ENCODE measurements at places on chromosomes 7 and 10.

GRCh38 chr7:3585826-3586225 lies 284.8 kb downstream of the SDK1 start:
- DNase-seq, result no peak

GRCh38 chr10:62044566-62044965 lies 143.1 kb downstream of the ARID5B start:
- DNase-seq, result no peak

DNA sequence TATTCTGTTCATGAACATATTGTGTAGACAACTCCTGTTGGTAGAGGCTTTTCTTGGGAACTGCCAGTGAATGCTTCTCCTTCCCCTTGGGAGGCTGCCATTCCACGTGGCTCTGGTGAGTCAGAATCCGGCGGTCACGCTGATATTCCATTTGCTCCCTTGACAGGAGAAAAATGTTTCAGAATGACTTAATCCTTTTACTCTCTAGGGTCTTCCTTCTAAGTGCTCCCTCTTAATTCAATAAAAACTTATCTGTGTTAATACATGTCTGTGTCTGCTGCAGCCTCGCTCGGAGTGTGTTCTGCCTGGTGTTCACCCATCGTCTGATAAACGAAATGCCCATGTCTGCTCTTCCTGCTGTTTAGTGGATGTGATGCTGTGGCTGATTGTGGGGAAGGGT lies 278.6 kb downstream of the ARHGAP12 start:
- DNase-seq, result no peak

DNA sequence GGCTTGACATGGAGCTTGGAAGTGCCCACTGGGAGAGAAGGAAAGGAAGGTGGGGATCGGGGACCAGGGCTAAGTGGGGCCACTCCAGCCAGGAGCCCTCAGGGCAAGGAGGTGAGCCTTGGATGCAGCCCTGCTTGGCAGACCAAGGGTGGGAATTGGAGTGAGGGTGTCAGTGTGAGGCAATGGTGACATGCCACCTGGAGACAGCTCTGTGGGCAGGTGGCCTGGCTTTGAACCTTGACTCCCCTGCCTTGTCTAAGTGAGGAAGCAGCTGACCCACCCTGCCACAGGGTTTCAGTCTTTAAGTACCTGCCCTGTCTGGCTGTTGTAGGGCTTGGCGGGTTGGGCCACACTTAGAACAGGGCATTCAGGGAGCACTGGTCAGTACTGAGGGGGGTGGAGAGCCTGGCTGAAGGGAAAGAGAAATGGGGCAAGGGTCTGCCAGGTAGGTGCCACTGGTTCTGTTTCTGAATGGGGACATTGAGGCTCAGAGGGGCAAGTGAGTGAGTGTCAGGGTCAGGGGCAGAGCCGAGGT lies 4.8 kb downstream of the RAMP3 start:
- no peak for DNase-seq

DNA sequence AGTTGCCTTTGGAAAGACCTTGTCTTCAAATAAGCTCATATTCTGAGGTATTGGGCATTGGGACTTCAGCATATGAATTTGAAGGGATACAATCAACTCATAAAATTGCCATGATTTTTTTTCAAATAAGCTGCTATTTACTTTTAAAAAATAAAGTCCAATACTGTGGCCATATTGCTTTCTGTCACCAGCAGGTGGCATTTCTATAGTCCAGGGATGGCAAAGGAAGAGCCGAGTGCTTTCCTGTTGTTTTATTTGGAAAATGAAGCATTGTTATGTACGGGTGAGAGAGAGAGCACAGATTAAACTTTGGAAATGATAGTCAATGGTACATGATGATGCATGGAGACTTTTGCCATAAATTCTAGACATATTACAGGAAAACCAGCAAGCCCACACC lies 104.1 kb upstream of the DPP6 start:
- DNase-seq, result no peak

- DNase-seq, result no peak
Observed at GRCh38 chr7:27132978-27133377, 2.4 kb upstream of the HOXA4 start.

GRCh38 chr7:68529221-68529620 lies 1069.1 kb upstream of the AUTS2 start:
- no peak for DNase-seq

- DNase-seq, result no peak
Observed at GRCh38 chr7:148144827-148145226, 445.7 kb upstream of the C7orf33 start.

GRCh38 chr7:1055956-1056784 lies 11.8 kb downstream of the GPR146 start:
- no peak for DNase-seq

- no peak for DNase-seq
Observed at GRCh38 chr7:30322271-30323005, 38.0 kb downstream of the ZNRF2 start.

- no peak for DNase-seq
Observed at GRCh38 chr7:4209126-4209525, 473.0 kb upstream of the FOXK1 start.

DNA sequence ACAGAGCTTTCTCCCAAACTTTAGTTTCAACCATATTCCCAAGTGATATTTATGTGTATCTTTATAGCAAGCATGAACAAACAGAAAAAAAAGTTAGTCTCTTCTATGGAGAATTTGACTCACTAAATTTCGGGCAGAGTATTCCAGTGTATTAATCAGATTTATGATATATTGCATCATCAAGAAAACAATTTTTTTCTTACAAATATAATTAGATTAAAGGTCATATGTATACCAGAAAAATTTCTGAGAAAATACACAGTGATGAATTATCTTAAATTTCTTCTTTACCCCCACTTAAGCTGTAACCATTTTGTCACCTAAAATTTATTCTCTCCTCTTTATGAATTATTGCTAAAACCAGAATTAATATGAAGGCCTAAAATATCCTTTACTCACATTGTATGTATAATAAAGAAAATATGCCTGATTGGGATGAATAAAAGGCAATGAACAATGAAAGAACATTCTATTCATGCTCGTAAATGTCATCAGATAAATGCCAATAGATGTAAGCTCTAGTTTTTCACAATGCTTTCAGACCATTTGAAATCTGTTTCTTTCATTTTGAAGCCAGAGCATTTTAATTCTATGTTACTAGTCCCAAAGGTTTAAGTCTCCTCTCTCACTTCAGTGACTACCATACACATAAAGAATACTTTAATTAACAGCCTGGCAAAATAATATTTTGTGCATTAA lies 192.1 kb downstream of the HGF start:
- DNase-seq, result no peak

DNA sequence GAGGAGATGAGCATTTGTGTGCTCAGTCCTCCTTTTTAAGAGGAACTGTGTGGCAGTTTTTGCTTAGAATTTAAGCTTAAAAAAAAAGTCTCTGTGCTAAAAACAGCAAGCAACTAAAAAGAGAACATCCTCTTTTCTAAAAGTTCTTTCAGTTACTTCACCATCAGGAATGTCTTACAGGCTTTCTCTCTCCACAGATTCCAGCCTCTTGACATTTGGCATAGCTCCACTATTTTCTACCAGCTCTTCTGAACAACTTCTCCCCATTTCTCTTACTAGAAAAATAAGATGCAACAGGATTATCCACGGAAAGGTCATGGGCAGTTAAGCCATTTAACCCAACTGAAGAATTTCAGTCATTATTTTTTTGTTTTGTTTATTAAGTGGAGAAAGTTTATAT lies 13.2 kb downstream of the PCLO start:
- no peak for DNase-seq

DNA sequence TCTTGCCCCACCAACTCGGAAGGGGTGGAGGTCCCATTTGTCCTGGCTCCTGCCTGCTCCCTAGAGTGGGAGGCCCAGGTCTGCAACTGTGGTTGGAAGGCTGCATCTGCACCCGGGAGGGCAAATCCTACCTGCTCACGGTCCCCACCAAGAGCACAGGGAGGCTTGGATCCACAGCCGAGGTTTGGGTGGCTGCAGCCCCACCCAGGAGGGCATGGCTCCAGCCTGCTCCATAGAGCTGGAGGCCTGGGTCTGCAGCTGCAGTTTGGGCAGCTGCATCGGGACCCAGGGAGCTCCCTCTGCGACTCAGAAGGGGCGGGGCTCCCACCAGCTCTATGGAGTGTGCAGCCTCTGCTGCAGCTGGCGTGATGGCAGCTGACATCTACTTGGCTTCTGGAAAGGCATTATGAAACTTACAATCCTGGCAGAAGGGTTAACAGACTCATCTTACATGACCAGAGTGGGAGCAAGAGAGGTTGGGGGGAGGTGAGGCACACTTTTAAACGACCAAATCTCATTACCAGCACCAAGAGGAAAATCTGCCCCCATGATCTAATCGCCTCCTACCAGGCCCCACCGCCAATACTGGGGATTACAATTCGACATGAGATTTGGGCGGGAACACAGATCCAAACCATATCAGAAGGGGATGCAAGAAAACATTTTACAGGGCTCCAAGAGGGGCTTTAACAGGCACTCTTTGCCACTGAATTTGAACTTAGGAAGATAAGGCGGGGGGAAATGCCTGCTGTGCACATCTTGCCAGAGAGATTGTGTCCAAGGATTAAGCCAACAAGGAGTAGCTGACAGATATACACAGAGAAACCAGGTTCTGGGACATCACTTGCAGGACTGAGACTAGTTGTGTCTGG lies 8.2 kb upstream of the BLVRA start:
- no peak for DNase-seq

DNA sequence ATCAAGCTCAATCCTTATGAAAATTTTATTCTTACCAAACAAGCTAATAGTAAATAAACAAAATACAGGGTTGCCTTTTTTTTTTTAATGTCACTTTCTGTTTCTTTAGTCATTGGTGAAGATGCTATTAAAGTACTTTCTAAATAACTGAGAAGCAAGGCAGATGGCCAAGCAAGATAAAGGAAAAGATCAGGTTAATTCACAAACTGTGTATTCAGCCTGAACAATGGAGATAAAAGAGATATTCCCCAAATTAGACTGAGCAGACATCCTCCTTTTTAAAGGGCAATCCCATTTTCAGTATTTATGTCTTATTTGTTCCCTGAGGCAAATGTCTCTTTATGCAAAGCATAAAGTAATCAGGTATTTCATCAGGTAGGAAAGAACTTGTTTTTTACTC lies 23.1 kb upstream of the XRCC2 start:
- DNase-seq, result no peak

DNA sequence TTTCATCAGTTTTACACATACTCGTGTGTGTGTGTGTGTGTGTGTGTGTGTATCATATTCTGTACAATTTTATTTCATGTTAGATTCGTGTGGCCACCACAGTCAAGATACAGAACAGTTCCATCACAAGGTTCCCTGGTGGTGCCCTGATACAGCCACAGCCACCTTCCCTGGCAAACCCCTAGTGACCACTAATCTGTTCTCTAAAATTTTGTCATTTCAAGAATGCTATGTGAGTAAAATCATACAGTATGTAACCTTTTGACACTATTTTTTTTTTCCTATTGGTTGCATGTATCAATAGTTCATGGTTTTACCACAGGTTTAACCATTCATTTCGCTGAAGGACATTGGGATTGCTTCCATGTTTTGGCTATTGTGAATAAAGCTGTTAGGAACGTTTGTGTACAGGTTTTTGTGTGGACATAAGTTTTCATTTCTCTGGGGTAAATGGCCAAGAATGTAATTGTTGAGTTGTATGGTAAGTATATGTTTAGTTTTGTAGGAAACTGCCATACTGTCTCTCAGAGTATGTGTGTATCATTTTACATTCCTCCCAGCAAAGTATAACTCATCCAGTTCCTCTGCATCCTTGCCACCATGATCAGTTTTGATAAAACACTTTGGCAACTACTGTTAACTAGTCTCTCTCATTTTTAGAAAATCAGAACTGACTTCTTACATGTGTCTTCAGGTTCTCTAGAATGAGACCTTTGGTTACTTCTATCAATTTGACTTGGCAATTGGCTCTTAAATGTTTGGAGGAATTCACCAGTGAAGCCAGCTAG lies 20.6 kb downstream of the KLHDC10 start:
- no peak for DNase-seq

DNA sequence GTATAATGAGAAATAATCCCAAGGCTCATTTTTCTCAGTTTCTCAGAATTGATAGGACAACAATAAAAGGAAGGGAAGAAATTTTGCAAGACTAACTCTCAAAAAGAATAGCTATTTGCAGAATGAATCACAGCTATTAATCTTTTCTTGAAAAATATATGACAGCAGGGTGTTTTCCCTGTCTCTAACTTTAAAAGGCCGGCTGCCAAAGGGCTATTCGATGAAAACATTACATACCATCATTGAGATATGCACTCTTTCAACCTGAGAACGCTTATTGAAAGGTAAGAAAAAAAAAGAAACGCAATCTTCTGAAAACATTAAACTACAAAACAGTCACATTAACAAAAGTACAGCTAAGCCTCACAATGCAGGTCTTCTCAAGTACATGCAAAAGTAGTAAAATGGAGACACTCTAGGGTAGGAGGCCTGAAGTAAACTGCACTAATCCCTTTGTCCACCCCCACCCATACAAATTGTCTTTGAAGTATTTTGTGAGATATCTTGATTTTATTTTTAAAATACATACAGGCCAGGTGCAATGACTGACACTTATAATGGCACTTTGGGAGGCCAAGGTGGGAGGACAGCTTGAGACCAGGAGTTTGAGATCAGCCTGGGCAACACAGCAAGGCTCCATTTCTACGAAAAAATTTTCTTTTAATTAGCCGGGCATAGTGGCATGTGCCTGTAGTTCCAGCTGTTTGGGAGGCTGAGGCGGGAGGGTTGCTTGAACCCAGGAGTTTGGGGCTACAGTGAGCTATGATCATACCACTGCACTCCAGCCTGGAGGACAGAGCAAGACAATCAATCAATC lies 83.0 kb downstream of the PARD3 start:
- no peak for DNase-seq

DNA sequence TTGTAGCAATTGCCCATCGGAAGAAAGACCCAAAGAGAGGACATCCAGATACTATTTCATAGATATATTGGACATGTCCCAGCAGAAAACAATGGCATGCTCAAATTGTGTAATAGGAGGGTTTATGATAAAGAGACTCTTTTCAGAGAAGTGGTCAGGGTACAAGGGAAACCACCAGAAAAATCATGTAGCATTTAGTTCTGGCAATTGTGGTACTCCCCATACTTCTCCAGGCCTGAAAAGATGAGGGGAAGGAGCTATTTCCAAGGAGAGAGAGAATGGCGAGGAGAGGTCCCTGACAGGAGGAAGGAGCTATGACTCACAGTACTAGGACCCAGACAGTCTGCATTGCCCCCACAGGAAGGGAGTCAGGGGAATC lies 68.4 kb upstream of the ADO start:
- no peak for DNase-seq

GRCh38 chr10:98405422-98405821 lies 9.6 kb downstream of the PYROXD2 start:
- no peak for DNase-seq

DNA sequence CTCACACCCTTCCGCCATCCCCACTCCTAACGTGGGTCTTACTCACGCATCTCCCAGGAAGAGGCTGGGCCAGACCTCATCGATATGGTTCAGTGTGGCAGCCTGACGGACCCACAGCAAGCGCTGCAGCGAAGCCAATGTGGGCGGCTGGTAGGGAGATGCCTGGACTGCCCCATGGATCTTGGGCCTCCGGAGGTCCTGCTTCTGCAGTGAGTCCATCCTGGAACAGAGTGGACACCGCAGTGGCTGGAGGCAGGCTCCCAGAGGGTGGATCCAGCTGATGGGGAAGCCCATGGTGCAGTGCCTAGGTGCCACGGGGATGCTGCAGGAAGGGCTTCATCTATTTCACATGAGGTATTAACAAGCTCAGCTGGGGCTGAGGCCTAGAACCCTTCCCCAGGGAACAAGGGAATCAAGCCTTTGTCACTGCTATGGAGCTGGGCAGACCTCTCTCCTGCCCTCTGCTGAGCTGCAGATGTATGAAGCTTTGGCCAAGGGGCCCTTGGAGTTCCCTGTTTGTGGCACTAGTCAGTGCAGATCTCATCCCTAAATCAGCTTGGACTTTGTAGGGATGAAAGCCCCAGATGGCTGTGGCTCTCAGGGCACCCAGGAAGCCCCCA lies 13.7 kb upstream of the SAMD8 start:
- no peak for DNase-seq
